ENCODE measurements at places on chromosomes 7 and 10.
A peak's percentile ranks its signal among the peaks of the same experiment; 100 is the strongest.

GRCh38 chr7:98287486-98287959 is 6.0 kb downstream of the BRI3 start:
- DNase-seq, result no peak

DNA sequence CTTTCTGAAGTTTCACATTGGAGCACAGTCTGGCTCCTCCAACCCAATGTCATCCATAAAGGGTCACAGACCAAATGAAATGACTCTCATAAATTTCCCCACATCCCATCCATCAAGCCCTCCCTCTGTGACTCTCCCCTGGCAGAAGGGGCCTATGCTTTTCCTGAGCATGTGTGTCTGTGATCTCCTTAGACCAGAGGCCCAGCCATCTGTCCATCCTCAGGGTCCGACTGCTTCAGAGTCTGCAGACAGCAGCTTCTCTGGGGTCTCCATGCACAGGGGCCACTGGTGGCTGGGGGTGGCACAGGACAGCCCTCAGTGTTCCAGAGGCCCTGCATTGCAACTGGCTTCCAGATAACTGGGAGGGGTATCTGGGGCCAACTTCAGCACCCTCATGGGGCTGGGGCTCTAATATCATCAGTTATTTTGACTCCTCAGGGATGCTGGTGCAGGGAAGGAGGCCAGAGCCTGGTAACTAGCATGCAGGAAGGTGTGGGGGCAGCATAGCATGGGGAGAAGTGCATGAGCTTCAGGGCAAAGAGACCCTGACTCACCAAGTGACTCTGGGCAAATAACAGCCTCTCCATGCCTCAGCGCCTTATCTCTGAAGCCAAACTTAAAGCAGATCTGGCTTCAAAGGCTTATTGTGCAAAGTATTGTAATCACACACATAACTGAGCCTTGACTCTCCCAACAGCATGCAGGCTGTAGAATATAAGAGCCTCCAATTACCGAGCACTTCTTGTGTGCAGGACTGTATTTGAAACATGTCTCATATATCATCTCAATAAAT is 266.9 kb downstream of the GRID1 start:
- DNase-seq, result no peak

GRCh38 chr7:30771880-30772425 is 736 bp downstream of the MINDY4 start:
- no peak for DNase-seq

- no peak for DNase-seq
These were observed 16.0 kb downstream of the MYOZ1 start for GRCh38 chr10:73625004-73625883.

- no peak for DNase-seq
These were observed 6.0 kb upstream of the PURB start for GRCh38 chr7:44891372-44891771.

DNA sequence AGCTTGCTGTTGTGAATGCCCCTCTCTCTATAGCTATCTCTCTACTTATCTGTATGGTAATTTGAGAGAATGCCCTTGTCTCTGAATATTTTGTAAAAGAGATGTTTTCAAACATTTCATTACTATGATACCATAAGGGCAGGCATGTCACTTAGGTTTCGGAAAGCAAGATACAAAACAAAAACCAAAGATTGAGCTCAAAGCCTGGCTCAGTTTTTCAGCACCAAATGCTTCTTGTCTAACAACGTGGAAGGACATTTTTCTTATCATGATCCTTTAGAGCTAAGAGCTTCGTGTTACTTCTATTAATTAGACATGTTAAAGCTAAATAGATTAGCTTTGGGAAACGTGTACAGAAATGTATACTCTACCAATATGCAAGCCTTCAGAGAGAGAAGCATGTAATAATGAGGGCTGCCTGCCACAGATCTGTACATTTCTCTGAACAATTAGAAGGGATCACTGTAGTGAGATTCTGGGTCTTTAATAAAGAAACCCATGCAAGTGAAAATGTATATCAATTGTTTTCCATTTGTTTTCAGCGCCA is 148.9 kb downstream of the ARID5B start:
- no peak for DNase-seq

GRCh38 chr7:22672846-22673680 is 53.9 kb upstream of the IL6 start:
- DNase-seq, result no peak

DNA sequence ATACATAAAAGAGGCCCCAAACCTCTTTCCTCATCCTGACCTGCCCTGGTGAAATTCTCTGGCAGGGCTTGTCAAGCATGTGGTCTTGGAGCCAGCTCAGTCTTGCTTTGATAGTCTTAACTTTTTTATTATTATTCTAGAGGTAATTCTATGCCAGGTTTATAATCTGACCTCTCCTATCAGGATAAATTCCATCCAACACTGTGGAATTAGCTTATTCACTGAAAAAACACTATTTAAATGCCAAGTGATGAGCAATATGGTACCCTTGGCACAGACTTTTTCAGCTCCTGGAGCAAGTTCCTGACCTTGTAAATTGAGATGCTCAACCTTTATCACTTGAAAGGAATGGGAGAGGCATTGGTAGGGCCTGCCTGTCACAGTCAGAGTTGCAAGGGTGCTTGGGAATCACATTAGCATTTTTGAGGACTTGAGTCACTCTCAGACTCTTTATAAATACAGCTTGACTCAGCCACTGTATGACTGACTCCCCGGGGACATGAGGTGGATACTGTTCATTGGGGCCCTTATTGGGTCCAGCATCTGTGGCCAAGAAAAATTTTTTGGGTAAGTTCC is at the start of gene CPA4:
CPA4 (plus strand) TSS at position 480 of the 576 bp plus-strand sequence; CDS start at position 500, 20 bp downstream.
- DNase-seq, result peak; percentile 92

GRCh38 chr7:117871401-117871777 is 1.9 kb downstream of the CTTNBP2 start:
- no peak for DNase-seq

- DNase-seq, result no peak
These were observed 120.2 kb downstream of the CYP26A1 start for GRCh38 chr10:93193906-93194305.

DNA sequence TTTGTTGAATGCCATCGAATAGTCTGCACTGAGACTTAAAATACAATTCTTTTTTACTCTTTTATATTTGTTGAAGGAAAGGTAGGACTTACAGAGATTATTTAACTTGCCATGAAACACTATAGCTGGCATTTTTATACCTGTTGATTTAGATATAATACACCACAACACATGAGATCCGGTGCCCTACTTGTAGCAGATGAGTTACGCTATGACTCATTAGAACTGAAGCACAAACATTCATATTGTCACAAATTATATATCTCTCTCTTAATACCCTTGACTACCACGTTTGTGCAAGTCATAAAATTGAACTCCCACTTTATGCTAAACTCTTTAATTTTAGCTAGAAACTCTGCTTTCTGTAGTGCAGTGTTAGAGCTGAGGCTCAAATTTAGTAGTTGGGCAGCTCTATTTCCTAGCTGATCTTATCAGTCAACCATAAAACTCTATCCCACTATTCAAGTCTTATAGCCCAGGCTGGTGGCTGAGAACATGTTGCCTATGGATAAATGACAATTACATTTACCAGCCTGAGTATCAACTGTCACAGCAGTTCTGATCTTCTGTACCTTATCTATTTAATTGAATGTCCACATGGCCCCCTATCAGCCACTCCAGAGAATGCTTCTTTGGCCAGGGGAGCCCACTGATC is 137.4 kb upstream of the SEMA3D start:
- no peak for DNase-seq

DNA sequence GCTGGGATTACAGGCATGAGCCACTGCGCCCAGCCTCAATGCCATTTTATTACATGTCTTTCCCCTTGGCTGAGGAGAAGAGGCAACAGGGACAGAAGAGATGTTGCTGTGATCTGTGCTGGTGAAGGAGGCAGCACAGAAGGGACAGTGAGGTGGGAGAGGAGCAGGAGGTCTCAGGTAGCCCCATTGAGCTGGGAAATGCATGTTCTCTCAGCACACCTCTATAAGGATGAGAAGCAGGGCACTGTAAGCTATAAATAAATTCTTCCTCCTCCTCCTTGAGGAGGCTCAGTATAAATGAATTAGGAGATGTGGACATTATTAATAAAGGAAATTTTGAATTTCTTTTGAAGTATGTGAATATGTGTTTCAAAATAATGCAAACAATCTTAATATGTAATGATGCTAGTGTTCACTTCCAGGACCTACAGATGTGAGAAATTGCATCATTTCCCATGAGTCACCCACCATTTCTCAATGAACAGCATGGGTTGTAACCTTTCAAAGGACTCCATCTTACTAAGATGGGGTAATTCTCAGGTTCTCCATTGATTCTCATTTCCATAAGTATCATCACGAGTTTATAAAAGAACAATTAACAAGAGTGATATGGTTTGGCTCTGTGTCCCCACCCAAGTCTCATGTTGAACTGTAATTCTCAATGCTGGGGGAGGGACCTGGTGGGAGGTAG is 88.9 kb upstream of the ODAD2 start:
- peak; percentile 54 for DNase-seq

DNA sequence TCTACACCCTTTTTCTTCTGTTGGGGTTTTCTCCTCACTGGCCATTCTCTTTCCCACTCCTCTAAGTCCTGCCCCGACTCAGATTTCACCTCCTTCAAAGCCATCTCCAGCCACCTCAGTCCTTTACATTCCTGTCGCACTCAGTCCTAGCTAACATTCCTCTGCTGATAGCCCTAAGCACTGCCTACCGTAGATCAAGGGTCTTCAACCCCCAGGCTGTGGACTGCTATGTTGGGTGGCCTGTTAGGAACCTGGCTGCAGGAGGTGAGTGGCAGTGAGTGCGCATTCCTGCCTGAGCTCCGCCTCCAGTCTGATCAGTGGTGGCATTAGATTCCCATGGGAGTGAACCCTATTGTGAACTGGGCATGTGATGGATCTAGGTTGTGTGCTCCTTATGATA is 11.2 kb downstream of the PFKFB3 start:
- no peak for DNase-seq

DNA sequence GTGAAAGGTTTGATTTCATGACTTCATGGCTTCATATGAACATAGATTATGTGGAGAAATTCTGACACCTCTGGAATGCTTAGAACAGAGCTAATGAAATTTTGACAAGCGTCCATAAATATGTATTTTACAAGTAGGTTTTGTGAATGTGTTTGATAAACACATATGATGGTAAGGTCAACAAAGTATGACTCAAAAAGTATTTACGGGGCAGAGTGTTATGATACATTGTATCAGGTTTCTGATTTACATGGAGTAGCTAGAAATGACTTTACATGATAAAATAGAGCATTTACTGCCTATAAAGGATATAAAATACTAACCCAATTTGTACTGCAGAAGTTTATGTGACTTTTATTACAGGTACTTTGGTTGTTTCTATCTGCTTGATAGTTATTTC is 206.3 kb downstream of the MDFIC start:
- no peak for DNase-seq

DNA sequence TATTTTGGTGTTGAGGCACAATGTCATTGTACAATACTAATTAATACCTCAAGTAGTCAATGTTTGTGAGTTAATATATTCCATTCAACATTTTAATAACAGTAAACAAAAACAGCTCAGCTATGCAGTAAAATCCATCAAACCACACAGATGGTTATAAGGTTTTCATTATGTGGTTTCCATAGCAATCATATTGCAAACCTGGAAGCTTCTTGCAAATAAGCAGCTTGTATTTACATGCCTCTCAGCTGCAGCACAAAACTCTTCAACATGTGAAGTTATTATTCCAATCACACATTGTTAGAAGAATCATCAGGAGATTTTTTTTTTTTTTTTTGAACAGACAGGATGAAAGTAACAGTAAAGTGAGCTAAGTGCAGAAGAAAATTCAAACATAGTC is 170.2 kb downstream of the SKAP2 start:
- no peak for DNase-seq

DNA sequence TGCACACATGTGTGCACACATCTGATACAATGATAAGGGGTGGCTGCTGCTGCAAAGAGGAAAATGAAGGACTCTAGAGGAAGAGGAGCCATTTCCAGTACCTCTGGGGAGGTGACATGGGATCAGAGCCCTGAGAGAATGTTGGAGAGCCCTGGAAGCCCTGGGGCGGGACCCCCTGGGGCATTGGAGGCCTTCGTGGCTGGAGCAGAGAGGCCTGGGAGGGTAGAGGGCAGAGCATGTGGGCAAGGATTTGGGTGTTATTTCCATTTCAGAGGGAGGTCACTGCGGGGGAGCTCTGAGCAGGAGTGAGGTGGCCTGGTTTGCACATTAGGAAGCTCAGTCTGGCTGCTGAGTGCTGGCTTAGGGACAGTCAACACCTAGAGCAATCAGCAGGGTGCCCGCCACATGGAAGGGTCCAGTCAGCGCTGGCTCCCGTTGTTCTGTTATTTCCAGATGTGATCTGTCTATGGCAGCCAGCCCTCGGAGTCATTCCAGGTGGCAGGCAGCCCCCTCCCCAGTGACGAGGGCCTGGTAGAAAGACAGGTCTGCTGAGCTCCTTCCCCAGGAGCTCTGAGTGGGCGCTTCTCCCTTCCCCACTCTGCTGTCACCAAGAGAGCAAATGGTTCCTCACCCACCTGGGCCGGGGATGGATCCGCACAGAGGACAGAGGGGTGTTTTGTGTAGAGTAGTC is 24.1 kb upstream of the BTBD16 start:
- DNase-seq, result no peak

DNA sequence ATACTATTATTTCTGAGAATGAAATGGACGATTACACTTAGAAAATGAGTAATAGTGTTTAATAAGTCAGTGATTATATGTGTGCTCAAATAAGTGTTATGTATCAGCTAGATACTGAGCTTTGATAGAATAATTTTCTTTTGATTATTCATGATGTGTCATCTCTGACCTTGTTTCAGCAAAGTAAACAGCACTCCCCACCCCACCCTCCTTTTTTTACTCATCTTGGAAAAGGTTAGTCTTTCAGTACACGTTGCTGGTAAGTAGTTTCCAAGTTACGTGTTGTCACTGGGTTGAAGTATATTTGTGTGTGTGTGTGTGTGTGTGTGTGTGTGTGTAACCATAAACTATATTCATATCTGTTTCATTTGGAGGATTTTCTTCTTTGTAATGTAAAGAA is 84.1 kb downstream of the GNAI1 start:
- no peak for DNase-seq

DNA sequence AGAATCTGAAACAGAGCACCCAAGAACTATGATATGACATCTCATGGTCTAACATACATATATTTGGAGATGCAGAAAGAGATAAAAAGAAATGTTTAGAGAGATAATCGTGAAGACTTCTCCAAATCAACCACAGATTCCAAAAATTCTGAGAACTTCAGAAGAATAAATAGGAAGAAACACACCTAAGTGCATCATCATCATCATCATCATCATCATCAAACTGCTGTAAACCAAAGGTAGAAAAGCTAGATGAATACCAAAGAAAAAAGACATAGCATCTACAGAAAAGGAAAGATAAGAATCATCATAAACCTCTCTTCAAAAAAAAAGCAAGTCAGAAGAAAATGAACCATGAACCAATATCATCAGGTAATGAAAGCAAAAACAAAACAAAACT is 124.2 kb downstream of the PPP1R3A start:
- DNase-seq, result no peak

DNA sequence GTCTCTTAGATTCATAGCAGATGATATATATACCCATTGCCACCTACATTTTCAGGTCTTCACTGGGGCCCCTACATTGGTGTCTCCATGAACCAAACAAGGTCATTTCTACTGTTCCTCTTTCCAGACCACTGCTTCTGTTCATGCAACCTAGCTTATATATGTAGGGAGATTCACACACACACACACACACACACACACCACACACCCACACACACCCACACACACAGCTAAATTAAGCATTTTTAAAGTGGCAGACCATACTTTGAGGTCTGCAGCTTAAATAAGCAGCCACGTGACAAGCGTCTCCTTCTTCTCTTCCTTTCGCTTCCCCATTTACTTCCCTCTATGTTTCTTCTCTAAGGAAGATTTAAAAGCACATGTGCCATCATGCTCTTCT is 70.0 kb upstream of the CC2D2B start:
- no peak for DNase-seq

GRCh38 chr7:91949221-91950009 is 8.8 kb downstream of the AKAP9 start:
- DNase-seq, result no peak
